ENCODE measurements at places on chromosomes 7 and 10.

GRCh38 chr10:66353422-66353821, 572.4 kb upstream of the LRRTM3 start:
- DNase-seq = no peak

- DNase-seq = no peak
These were observed 42.2 kb upstream of the OPALIN start for GRCh38 chr10:96401036-96401435.

DNA sequence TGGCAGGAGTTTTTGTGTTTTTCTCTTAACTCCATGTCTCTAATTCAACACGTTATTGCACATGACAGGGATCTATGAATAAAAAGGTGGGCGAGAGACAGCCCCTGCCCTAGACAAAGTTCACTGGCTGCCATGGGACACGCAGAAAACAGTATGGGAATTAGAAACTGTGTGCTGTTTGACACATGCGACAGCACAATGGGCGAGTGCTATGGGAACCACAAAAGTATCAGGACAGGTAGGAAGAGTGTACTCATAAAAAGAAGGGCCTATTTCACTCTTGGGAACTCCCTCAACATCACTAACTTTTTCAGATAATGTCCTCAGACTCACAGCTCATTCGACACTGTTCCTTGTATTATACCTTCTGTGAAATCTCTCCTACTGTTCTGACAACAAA, 45.7 kb downstream of the MINDY3 start:
- no peak for DNase-seq

GRCh38 chr7:143973870-143974416, 19.3 kb downstream of the OR2F1 start:
- no peak for DNase-seq

GRCh38 chr10:63922468-63923284, 401.5 kb downstream of the REEP3 start:
- no peak for DNase-seq

GRCh38 chr7:143013893-143014292, 13.0 kb downstream of the OR9A2 start:
- DNase-seq = no peak

DNA sequence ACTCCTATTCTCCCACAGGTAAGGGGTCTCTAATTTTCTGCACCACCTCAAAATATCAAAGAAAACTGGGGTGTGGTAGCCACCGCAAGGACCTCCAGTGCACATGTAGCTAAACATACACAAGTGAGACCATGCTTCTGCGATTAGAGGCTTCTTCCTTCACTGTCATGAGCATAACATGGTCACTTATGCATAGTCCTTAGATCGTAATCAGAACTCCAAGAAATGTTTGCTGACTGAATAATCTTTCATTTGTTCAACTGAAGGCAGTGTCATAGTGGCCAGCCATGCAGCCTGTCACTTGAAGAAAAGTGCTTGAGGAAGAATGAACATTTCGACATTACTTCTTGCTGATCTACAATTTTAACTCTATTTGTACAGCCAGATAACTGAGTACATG, 14.6 kb downstream of the TWIST1 start:
- no peak for DNase-seq

DNA sequence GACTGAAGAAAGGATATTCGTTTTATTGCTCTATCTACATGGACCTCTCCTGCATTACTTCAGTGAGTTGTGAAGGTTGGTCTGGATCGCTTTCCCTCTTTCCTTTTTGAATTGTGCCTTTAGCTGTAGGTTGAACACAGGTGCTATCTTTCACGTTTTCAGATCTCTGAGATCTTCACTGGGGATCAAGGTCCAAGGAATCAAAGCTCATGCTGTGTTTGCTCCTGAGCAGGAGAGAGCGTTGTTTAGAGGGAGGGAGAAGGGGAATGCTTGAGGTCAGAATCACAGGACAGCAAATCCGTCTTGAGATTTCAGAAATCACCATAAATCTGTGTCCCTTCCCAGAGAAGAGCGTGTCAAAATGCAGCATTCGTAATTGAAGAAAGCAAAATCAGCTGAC, 105.0 kb downstream of the INSYN2A start:
- DNase-seq = no peak

GRCh38 chr7:71015252-71015900, 116.6 kb upstream of the GALNT17 start:
- DNase-seq = no peak

GRCh38 chr10:116183733-116184511, 89.1 kb downstream of the GFRA1 start:
- DNase-seq = no peak

GRCh38 chr7:114081606-114082425, 163.0 kb upstream of the PPP1R3A start:
- DNase-seq = no peak

GRCh38 chr7:11208883-11209465, 235.3 kb downstream of the PHF14 start:
- DNase-seq = no peak

DNA sequence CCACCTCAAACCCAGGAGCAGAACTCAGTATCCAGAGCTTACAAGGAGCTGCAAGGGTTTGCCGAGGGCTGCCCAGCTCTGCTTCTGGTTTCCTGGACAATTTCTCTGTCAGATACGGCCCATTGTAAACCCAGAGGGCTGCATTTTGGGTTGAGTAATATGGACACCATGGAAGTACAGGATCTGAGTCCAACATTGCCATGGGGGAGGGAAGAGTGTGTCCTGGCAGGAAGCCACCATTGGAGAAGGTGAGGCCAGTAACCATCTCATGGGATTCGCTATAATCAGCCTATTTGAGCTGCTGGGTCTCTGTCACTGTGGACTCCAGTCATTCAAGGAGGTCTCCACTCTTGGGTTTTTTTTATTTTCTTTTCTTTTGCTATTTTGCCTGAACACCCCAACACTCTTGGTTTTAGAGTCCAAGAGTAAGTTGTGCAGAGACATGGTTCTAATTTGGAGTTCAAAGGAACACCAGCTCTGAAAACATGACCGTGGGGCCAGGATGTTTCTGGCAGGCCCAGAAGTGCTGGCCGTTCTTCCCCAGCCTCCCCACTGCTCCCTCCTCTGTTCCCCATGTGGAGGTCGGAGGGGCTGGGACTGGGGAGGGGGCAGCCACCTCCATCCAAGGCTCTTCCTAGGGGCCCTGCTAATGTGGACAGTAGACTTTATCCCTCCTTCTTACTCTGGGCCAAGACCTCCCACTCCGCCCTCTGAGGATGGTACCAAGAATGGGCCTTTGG, 46.2 kb downstream of the CHST3 start:
- no peak for DNase-seq

DNA sequence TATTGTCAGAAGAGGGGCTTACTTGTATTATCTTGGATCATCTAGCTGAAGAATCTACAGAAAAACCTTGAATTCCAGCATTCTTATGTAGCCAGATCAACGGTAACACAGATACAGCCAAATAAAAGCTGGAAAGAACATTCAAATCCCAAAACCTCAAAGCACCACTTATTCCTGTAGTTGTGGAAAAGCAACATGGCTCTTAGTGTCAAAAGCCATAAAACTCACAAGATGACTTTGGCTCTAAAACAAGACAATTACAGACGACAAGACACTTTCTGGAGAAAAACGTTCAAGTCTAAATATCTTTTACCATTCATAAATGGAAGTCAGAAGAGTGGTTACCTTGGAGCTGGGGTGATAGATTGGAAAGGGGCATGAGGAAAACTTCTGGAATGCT, 173.0 kb downstream of the HERPUD2 start:
- no peak for DNase-seq

- no peak for DNase-seq
These were observed 19.8 kb upstream of the FAM133B start for GRCh38 chr7:92609921-92610518.

GRCh38 chr7:99920149-99920548, 819 bp upstream of the TRIM4 start:
- DNase-seq = no peak

All from stimulated activated CD4-positive, alpha-beta T cell treated with anti-CD3 and anti-CD28 coated beads, Interleukin-4, amount 100 ng/mL, for 4 hours (primary cell).